ENCODE measurements at places on chromosomes 5 and 9.

DNA sequence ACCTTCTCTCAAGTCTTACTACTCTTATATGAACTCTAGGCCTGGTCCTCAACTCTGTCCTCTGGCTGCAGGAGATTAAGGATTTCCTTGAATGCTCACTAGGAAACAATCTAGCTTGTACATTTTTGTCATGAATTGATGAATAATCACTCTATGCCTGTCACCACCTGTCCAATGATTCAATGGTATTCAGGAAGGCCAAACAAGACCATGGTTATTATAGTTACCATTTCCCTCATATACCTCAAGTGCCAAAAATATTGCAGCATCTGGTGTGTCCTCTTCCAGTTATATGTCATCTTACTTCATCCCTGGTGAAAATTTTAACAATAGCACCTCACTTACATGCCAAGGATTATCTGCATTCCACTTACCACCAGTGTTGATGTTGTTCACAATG is 179.0 kb upstream of the MOCS2 start:
- DNase-seq = no peak

DNA sequence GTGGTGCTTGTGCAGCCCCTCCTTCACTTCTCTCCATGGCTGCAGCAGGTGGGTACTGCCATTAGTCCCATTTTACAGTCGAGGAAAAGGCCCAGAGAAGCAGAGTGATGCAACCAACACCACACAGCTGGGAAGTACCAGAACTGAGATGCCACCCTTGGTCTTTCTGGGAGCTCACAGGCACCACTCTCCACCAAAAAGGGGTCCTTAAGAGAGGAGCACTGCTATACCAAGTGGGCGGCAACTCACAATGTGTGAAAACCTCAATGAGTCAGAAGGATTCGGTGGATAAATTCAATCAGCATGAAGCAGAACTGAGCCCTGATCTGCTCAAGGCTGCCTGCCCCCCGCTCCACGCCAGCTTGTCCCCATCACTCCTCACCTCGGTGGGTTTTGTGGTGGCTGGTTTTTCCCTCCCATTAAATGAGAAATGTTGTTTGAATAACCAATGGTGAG is 213.7 kb downstream of the FSTL4 start:
- no peak for DNase-seq

DNA sequence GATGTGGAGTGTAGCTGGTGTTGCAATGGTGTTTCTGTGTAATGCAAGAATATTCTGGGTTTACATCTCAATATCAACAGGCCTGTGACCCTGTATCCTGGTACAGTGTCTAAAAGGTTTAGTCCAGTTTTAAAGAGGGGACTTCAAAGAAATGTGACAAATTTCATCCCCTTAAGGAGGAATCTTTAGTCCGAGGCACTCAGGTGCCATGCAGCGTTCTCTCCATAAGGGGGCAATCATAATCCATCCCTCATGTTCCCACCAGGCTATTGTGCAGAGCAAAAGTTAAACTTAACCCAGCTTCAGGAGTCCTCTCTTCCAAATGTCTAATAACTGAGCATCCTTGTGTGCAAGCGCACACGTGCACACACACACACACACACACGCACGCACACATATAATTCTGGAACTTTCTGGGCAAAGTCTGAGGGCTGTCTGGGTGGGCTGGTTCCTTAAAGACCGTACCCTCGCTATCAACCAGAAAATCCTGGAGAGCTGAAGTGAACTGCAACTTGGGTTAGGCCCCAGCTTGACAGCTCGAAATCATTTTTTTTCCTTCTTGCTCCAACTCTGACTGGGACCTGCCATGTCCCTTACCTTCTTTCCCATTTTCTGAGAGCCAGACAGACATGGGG is 46.0 kb downstream of the CRB2 start:
- DNase-seq = peak; percentile 78

- DNase-seq = peak; percentile 60
Measured at GRCh38 chr5:145521066-145521465, 314.1 kb downstream of the PRELID2 start.

DNA sequence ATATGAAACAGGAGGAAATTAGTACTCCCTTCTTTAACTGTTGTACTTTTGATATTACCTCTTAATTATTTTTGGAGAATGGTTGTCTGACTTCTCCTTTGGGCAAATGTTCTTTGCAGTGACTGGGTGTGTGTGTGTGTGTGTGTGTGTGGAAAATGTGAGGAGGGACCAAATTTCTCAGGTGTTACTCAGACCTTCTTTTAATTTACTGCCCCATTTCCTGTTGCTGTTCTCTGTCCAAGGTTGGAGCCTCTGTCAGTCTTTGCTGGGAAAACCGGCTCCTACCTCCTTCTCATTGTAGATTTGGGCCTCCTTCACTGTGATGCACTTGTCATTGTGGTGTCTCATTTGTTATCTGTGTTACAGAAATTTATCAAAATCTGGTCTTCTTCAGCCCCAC is 68.4 kb downstream of the PBX3 start:
- peak; percentile 40 for DNase-seq

DNA sequence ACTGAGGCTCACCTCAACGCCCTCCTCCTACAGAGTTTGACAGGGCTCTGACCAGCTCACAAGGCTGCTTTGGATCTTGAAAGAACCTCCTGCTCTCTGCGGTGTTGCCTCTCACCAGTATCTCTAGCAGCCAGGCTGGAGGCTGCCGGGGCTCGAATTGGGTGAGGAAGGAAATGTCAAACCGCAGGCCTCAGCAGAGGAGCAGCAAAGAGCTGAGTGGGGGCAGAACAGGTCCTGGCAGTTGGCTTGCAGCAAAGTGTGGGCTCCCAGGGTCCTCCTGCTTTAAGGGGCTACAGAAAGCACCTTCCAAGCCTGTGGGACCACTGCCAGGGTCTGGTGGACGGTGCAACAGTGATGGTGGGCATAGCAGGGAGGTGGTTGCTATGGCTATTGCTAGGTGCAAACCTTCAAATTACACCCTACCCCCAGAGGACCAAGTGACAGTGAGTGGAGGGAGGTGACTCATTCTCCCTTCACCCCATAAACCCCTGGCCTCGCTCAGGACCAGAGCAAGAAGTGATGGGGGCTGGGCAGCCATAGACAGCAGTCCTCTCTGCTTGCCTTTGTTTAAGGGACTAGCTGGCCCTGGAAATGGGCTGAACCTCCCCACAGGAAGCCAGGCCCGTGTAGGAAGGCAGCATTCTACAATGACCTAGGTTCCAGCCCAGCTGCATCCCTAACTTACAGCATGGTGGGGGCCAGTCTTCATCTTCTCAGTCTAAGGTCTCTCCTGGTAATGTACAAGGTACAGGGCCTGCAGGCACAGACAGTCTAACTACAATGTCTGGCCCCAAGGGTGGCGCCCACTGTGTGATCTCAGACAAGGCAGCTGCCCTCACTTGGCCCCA is 18.7 kb downstream of the LCP2 start:
- DNase-seq = no peak

DNA sequence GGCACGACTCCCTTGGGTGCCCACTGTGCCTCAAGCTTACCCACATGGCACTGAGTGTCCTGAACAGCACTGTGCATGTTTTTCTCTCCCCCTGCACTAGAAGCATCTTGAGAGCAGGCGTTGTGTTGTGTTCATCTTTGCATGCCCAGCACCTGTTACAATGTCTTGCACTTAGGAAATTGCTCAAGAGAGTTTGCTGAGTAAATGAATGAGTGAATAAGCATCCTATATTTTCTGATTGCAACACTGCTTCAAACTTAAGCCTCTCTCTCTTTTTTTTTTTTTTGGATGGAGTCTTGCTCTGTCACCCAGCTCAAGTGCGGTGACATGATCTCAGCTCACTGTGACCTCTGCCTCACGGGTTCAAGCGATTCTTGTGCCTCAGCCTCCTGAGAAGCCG is 94.5 kb downstream of the LMNB1 start:
- DNase-seq = no peak

GRCh38 chr5:33074548-33074947 is 363.4 kb downstream of the NPR3 start:
- DNase-seq = peak; percentile 35

GRCh38 chr5:89337-90286 is 2.4 kb upstream of the PLEKHG4B start:
- DNase-seq = no peak

DNA sequence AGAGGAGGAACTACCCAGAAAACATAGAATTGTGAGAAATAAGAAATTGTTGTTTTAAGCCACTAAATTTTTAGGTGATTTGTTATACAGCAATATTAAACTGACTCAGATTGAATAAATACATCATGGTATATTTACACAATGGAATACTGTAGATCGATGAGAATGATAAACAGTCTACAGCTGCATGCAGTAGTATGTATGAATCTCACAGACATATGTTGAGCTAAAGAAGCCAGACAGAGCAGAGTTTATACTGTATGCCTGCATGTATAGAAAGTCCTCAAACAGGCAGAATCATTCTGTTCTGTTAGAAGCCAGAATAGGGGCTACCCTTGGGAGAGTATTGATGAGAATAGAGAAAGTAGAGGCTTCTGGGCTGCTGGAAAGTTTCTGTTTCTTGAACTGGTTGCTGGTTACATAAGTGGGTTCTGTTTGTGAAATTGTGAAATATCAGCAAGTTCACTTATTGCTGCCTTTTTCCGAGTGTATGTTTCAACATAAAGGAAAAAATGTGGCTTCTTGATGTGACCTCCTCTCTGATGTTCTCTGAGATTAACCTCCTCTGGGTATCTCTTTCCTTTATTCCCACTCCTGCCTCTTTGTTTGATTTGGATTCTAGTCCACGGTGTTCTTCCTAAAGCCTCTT is 9.6 kb downstream of the KIAA1958 start:
- DNase-seq = no peak

GRCh38 chr5:75630875-75631274 is 19.6 kb downstream of the ANKDD1B start:
- no peak for DNase-seq

DNA sequence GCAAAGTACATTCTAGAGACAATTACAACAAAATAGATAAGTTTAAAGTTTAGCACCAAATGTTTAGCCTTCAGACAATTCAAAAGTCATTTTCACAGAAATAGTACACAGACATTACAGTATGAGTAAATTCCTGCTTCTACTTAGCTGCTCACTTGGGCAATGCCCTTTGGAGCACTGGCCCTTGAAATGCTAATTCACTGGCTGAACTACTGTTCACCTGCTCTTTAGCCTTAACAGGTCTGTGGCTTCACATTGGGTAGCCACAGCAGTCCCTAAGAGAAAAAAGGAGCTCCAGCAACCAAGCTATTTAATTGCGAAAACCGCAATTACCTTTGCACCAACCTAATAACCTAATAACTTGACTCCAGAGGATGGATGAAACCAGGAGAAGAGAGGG is 916.2 kb upstream of the DMAC1 start:
- no peak for DNase-seq

DNA sequence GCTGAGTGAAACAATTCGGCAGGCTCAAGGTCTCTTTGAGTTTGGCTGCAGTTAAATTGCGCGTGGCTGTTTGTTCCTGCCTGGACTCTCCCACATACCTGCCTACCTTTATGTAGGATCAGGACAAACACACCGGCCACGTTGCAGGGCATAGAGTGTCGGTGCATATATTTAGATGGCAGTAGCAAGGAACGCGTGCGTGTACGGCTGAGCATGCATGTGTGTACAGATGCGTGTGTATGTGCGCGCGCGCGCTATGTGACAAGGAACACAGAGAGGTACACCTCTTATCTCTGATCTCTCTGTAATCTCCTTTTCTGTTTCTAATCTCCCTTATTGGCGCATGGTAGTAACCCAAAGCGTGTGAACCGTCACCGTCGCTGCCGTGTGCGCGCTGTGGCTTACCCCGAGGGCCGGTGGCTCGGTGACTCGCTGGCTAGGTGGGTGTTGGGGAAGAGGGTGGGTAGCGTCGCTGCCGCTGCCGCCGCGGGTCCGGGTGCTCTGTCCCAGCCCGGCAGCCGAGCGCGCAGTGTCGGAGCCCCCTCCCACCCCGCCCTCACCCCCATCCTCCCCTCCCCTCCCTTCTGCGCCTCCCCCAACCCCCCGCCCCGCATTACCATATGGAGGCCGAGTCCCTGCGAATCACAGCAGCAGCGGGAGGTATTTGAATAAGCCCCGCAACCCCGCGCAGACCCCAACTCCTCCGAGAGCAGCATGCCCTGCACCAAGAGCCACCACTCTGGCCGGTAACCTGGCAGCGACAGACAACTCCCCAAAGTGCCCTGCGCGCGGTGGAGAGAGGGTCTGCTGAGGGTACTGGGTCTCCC is 204.8 kb downstream of the MEF2C start:
- peak; percentile 68 for DNase-seq

DNA sequence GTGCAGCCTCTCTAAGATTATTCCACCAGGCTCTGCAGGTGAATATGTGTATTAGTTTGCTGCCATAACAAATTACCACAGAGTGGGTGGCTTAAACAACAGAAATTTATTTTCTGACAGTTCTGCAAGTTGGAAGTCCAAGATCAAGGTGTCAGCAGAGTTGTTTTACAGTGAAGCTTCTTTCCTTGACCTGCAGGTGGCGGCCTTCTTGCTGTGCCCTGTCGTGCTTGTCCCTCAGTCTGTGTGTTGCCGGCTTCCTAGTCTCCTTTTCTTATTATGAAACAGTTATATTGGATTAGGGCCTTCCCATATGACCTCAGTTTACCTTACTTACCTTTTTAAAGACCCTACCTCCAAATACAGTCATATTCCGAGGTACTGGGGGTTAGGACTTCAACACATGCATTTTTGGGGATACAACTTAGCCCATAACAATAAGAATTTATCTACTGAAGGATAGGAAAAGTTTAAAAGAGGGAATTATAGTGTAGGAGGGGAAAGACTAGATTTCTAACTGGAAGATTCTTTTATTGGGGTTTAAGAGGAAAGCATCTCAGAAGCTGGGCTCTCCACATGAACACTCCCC is 97.4 kb downstream of the OSTF1 start:
- peak; percentile 35 for DNase-seq

GRCh38 chr5:105953616-105954015 is 1717.1 kb downstream of the EFNA5 start:
- DNase-seq = no peak

DNA sequence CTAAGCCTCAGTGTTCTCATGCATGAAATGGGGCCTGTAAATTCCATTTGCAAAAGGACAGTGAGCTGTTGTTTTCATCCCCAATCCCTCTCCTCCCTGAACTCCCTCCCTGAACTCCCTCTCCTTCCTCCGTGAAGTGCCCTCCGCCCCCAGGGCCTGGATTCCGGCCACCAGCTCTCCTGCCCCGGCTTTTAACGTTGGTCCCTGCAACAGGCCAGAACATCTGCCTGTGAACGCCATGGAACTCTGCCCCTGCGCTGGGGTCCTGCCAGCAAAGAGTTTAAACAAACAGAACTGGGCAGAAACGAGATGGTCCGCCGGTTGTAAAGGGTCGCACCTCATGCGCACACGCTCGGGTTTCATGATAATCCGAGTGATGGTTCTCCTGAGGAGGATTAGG is 62.4 kb downstream of the SMIM23 start:
- no peak for DNase-seq

DNA sequence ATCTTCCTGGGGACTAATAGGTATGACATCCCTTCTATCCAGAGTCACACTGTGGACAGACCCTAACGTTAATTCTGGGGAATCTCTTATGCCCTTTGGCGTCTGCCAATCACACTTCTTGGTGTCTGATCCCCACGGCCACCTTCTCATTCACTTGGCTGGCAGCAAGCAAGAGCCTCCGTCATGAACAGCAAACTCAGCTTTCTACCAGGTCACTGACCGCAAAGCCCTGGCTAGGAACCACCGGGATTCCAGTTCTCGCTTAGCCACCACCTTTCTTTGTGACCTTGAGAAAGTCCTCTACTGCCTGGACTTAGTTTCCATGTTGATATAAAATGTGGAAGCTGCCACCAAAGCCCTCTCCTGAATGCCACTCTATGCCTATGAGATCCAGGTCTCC is 67.7 kb upstream of the FCN1 start:
- DNase-seq = no peak

GRCh38 chr5:137754961-137755762 is 999 bp upstream of the HNRNPA0 start:
- DNase-seq = no peak
